ENCODE measurements at places on chromosomes 1 and 21. TPM values are rescaled to one million over a fixed set of nuclear protein-coding genes. Genes with fewer than 3 reads are reported as not detected.
A peak's percentile ranks its signal among the peaks of the same experiment; 100 is the strongest.

- no peaks in the 10 kb centered on the region for H3K27me3 ChIP-seq
- H3K4me1 ChIP-seq, result peaks cover 5% of the 10 kb centered on the region
- peak overlapping the region; percentile 77 for H3K27ac ChIP-seq
- DNase-seq, result no peak
- H3K4me3 ChIP-seq, result no peak overlapping the region
Measured at GRCh38 chr21:44912158-44912473, 8.6 kb downstream of the ITGB2 start.

GRCh38 chr1:34266127-34266951, 89.6 kb downstream of the C1orf94 start:
- no peak overlapping the region for H3K4me3 ChIP-seq
- no peak overlapping the region for H3K27ac ChIP-seq
- DNase-seq, result no peak
- H3K27me3 ChIP-seq, result no peaks in the 10 kb centered on the region

GRCh38 chr21:33566514-33566913, 22.0 kb downstream of the DONSON start:
- H3K4me3 ChIP-seq, result no peak overlapping the region
- no peak for DNase-seq
- no peak overlapping the region for H3K27ac ChIP-seq
- no peaks in the 10 kb centered on the region for H3K36me3 ChIP-seq

DDX59 gene
- total RNA-seq, result 59.4 TPM

DNA sequence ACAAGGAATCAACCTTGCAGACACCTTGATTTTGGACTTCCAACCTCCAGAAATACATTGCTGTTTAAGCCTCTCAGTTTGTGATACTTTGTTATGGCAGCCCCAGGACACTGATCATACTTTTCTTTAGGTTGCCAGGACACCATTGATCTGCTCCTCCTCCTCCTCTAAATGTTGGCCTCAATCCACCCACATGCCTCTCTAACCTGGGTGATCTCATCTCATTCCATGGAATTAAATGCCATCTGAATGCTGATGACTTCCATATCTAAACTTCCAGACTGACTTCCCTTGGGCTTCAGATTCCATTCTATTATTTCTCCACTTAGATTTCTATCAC, 7.4 kb upstream of the PPP1R15B start:
- H3K36me3 ChIP-seq, result no peaks in the 10 kb centered on the region
- H3K27me3 ChIP-seq, result no peaks in the 10 kb centered on the region
- DNase-seq, result no peak

PRAMEF15 gene
- total RNA-seq, result not detected

GRCh38 chr1:194033646-194034045, 847.2 kb upstream of the B3GALT2 start:
- no peaks in the 10 kb centered on the region for H3K4me1 ChIP-seq
- DNase-seq, result no peak
- no peak overlapping the region for H3K4me3 ChIP-seq
- no peaks in the 10 kb centered on the region for H3K27me3 ChIP-seq
- no peak overlapping the region for H3K27ac ChIP-seq
- H3K36me3 ChIP-seq, result no peaks in the 10 kb centered on the region

SLC16A4 gene
- 10.1 TPM for total RNA-seq

S100A16 gene
- 277 TPM for total RNA-seq

DNA sequence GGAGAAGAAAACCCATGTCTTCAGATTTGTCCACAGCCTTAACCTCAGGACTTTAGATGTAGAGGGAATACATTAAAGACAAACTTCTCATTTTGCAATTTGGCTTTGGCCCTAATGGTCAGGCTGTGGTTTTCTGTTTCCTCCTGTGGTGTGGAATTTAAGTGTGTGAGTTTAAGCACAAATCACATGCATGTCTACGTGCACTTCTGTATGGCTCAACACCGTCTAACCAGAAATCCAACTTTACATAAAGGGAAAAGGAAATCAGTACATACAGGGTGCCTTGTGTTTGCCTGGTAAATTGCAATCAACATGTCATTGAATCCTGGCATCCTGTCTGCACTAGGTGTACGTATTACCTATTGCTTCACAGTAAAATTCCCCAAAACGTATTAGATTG, 1.2 kb upstream of the ZNF124 start:
- H3K27ac ChIP-seq, result no peak overlapping the region
- peaks cover 3% of the 10 kb centered on the region for H3K4me1 ChIP-seq
- no peak for DNase-seq
- no peak overlapping the region for H3K4me3 ChIP-seq
- no peaks in the 10 kb centered on the region for H3K27me3 ChIP-seq

DNA sequence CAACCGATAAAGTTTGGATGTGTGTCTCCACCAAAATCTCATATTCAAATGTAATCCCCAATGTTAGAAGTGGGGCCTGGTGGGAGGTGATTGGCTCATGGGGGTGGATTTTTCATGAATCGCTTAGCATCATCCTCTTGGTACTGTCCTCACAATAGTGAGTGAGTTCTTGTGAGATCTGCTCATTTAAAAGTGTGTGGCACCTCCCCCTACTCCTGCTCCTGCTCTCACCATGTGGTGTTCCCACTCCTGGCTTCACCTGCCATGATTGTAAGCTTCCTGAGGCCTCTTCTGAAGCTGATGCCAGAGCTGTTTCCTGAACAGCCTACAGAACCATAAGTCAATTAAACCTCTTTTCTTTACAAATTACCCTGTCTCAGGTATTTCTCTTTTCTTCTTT, 28.2 kb upstream of the PRDX6 start:
- H3K4me1 ChIP-seq, result no peaks in the 10 kb centered on the region
- H3K4me3 ChIP-seq, result no peak overlapping the region
- no peak overlapping the region for H3K27ac ChIP-seq
- no peak for DNase-seq

DNA sequence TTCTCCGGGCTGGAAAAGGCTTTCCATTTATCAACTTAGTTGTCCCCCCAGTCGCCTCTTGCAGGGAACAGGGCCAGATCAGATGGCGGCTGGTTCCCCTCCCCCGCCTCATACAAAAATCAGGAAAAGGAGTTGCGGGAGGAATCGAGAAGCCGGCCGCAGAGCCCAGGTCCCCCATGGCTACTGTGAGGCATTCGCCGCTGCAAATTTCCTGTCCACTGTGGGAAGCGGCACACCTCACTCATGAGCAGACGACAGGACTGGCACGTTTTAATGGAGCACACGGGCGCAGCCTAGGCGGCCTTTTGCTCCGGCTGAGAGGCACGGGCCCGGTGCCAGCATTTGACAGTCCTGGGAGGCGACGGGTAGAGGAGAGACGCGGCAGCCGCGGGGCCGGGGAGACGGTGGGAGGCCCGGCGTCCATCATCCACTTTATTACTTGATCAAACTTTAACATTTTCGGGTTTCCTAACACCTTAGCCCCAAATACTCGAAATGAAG, 1.1 kb downstream of the GNG4 start:
- peaks cover 9% of the 10 kb centered on the region for H3K27me3 ChIP-seq
- no peak overlapping the region for H3K27ac ChIP-seq
- H3K4me3 ChIP-seq, result no peak overlapping the region
- H3K36me3 ChIP-seq, result no peaks in the 10 kb centered on the region
- no peak for DNase-seq
- peaks cover 3% of the 10 kb centered on the region for H3K4me1 ChIP-seq

- DNase-seq, result no peak
- H3K27ac ChIP-seq, result no peak overlapping the region
- no peaks in the 10 kb centered on the region for H3K36me3 ChIP-seq
Measured at GRCh38 chr1:40532844-40533424, 1.5 kb downstream of the ZNF684 start.

DNA sequence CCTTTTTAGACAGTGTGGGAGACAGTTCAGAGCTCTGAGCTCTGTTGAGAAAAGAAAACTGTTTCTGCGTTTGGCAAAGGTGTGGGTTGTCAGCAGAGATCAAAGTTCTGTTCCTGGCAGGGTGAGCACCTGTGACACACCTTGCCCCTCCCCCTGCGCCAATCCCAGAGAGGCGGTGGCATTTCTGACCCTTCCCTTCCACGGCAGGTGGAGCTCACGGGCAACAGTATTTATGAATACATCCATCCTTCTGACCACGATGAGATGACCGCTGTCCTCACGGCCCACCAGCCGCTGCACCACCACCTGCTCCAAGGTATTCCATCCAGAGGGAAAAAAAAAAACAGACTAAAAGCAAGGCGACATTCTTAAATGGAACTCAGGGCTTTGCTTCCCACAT, 20.7 kb downstream of the SIM2 start:
- no peak for DNase-seq
- no peaks in the 10 kb centered on the region for H3K36me3 ChIP-seq
- no peaks in the 10 kb centered on the region for H3K27me3 ChIP-seq
- H3K4me3 ChIP-seq, result peak overlapping the region; percentile 35
- H3K4me1 ChIP-seq, result no peaks in the 10 kb centered on the region

GRCh38 chr1:183323849-183324683, 94.1 kb downstream of the NMNAT2 start:
- H3K27me3 ChIP-seq, result no peaks in the 10 kb centered on the region
- no peak overlapping the region for H3K4me3 ChIP-seq
- no peak for DNase-seq

DNA sequence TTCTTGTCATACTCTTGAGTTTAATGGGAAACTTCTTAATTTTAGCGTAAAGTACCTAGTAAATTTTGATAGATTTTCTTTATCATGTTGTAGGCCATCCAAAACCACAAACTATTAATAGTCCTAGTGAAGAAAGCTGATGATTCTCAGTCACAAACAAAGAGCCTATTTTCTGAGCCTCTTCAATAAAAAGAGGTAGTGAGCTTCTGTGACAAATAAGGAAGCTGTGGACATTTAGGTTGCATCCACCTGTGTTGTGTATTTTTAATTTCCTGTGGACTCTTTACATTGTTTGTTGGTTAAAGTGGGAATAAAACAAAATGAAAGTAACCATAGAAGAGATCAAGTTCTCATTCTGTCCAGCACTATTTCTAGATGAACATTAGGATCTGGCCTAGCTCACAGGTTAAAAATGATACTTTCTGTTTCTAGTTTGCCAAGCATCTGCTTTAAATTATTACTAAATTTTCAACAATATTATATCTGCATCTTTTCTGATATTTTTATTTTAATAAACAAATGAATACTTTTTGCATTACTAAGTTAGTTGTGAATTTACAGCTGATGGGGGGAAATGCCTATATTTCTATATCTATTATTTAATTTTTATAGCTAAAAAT, 702.2 kb upstream of the ADGRL4 start:
- no peaks in the 10 kb centered on the region for H3K36me3 ChIP-seq
- H3K4me1 ChIP-seq, result no peaks in the 10 kb centered on the region
- H3K27ac ChIP-seq, result no peak overlapping the region
- H3K27me3 ChIP-seq, result no peaks in the 10 kb centered on the region
- H3K4me3 ChIP-seq, result no peak overlapping the region

RASSF5 gene
- 7.4 TPM for total RNA-seq

- no peak overlapping the region for H3K4me3 ChIP-seq
- no peaks in the 10 kb centered on the region for H3K4me1 ChIP-seq
- H3K27ac ChIP-seq, result no peak overlapping the region
- H3K27me3 ChIP-seq, result no peaks in the 10 kb centered on the region
- no peaks in the 10 kb centered on the region for H3K36me3 ChIP-seq
Measured at GRCh38 chr1:155455588-155456195, 106.9 kb downstream of the ASH1L start.

DNA sequence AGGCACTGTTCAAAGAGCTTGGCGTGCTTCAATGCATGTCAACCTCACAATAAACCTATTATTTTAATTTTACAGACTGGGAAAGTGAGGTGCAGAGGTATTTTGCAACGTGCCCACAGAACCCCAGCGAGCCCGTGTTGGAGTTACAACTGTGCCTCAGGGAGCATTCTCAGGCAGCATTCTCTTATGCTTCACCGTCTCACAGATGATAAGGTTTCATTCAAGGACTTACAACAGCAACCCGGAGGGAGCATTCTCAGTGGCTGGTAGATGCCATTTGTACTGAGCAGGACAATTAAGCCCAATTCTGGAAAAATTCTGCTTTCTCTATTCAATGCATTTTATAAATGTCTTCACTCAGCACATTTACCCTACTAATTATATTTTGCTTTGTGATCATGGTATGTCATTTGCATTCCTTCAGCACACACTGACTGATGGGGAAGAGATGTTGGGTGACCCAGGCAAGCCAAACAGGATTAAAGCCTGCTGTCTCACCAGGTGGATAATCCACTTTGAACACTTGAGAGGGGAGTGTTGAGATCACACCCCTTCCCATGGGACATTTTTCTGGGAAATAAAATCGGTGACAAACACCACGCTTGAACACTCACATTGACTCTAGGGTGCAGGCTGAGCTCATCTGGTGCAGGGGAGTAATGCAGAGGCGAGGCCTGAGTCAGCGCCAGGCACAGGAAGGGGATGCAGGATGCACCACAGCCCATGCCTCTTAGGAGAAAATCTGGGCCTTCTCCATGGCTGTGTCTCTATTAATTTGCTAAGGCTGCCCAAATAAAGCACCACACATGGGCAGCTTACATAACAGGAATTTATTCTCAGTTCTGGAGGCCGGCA, 113.9 kb downstream of the CLIC6 start:
- no peak overlapping the region for H3K4me3 ChIP-seq
- H3K4me1 ChIP-seq, result no peaks in the 10 kb centered on the region
- no peaks in the 10 kb centered on the region for H3K27me3 ChIP-seq
- H3K27ac ChIP-seq, result no peak overlapping the region
- no peaks in the 10 kb centered on the region for H3K36me3 ChIP-seq

- no peak overlapping the region for H3K4me3 ChIP-seq
- no peaks in the 10 kb centered on the region for H3K4me1 ChIP-seq
- H3K27ac ChIP-seq, result no peak overlapping the region
- H3K36me3 ChIP-seq, result no peaks in the 10 kb centered on the region
Measured at GRCh38 chr1:1124508-1124785, 8.6 kb upstream of the C1orf159 start.

- DNase-seq, result peak; percentile 69
- no peaks in the 10 kb centered on the region for H3K27me3 ChIP-seq
- peaks cover 19% of the 10 kb centered on the region for H3K4me1 ChIP-seq
- no peaks in the 10 kb centered on the region for H3K36me3 ChIP-seq
- H3K27ac ChIP-seq, result no peak overlapping the region
- no peak overlapping the region for H3K4me3 ChIP-seq
Measured at GRCh38 chr1:211603191-211603701, 24.3 kb upstream of the SLC30A1 start.

- no peaks in the 10 kb centered on the region for H3K27me3 ChIP-seq
- DNase-seq, result no peak
- H3K4me1 ChIP-seq, result peaks cover 11% of the 10 kb centered on the region
- H3K27ac ChIP-seq, result peak overlapping the region; percentile 76
- H3K36me3 ChIP-seq, result no peaks in the 10 kb centered on the region
- no peak overlapping the region for H3K4me3 ChIP-seq
Measured at GRCh38 chr21:44876849-44877575, 3.5 kb upstream of the PTTG1IP start.

DNA sequence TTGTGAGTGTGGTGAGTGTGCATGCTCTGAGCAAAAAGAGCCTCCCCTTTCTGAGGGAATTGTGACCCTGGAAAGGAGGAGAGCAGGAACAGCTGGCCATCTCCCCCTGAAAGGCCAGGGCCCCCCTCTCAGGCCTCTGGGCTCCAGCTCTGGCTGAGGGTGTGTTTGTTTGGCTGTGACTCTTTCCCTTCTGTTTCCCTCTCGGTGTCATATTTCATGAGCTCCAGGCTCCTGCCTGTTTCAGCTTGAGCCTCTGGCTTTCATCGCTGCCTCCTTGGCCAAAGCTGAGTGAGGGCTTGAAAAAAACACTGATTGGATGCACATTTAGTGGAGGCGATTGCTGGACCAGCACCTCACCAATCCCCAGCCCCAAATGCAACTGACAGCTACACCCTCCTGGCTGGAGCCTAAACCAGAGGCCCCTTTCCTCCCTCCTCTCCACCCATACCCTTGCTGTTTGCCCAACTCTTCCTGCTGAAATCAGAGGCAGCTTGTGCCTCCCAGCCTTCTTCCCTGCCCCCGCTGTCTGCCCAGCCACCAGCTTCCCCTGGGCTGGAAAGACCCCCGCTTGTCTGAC, 64.1 kb downstream of the DDR2 start:
- H3K4me3 ChIP-seq, result no peak overlapping the region
- no peaks in the 10 kb centered on the region for H3K36me3 ChIP-seq
- no peak overlapping the region for H3K27ac ChIP-seq
- peaks cover 14% of the 10 kb centered on the region for H3K4me1 ChIP-seq
- DNase-seq, result no peak

Measured in Peyer's patch (tissue), 4 donors.